ENCODE measurements at places on chromosomes 4 and X.

GRCh38 chr4:100926039-100926717, 408.4 kb upstream of the EMCN start:
- DNase-seq, result no peak

DNA sequence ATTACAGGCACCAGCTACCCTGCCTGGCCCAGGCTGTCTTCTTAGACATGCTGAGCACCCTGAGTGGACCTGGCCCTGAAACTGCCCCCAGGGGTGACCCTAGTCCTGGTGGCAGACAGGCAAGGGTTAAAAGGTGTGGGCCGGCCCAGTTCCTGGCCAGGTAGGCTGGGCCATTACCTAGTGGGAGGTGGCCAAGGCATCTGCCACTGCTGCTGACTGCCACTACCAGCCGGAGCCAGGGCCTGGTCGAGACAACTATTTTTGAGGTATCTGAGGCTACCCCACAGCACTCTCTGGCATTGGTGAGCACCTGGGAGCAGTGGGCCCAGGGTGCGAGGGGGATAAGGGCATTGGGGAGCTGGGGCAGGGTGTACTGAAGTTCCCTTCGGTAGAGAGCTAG, at the start of gene CCDC120:
CCDC120 (plus strand) TSS at position 206 of the 400 bp plus-strand sequence. CDS start 3,043 bp downstream, outside the sequence.
- DNase-seq, result peak; percentile 70

DNA sequence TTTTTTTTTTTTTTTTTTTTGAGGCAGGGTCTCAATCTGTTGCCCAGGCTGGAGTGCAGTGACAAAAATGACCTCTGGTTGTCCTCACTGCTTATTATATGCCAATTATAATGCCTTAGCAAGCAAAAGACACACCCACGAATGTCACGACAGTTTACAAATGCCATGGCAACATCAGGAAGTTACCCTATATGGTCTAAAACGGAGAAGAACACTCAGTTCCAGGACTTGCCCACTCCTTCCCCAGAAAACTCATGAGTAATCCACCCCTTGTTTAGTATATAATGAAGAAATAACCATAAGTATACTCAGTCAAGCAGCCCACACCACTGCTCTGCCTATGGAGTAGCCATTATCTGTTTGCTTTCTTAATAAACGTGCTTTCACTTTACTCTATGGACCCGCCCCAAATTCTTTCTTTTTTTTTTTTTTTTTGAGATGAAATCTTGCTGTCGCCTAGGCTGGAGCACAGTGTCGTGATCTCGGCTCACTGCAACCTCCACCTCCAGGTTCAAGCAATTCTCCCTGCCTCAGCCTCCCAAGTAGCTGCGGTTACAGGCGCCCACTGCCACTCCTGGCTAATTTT, 106.2 kb downstream of the SMIM20 start:
- no peak for DNase-seq

GRCh38 chrX:155094468-155095061, 23.3 kb downstream of the BRCC3 start:
- peak; percentile 71 for DNase-seq

DNA sequence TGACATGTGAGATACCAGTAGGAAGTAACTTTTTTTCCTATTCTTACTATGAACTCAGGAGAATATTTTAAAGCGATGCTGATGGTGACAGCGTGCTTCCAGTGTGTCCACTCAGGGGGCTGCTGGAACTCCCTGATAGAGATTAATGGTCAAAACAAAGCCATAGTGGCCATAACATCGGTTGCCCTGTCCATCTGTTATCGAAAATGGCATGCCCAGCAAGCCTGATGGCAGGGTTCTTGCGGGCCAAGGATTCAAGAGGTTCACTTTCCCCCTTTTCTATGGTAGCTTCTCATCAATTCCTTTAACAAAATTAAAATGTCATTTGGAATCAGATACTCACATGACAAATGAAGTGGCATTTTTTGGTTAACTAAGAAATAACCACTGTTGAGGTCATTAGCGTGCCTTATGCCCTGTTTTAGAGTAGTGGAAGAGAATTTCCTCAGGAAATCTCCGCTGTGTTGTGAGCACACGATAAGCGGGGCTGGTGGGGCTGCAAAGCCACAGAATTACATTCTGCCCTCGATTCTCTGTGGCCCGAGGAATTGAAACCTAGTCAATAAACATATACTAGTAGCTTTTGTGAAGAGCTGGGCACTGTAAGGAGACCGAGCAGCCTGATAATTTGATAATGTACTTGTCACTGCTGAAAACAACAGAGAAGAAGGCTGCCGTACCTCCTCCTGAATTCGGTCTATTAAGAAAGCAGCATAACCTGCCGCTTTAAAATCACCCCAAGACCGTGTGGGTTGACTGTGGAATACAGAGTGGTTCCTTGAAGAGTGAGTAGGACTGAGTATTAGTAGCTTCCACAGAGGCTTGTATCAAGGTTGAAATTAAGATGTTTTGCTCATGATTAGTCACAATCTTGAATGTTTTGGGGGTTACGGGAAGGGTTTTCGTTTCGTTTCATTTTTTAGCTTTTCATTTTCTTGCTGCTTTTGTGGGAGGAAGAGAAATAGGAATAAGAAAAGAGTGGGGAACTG, 46.7 kb downstream of the PTCHD1 start:
- DNase-seq, result no peak

GRCh38 chr4:8697826-8698225, 105.3 kb downstream of the CPZ start:
- no peak for DNase-seq

GRCh38 chr4:173698557-173699262, 168.7 kb upstream of the HAND2 start:
- no peak for DNase-seq

DNA sequence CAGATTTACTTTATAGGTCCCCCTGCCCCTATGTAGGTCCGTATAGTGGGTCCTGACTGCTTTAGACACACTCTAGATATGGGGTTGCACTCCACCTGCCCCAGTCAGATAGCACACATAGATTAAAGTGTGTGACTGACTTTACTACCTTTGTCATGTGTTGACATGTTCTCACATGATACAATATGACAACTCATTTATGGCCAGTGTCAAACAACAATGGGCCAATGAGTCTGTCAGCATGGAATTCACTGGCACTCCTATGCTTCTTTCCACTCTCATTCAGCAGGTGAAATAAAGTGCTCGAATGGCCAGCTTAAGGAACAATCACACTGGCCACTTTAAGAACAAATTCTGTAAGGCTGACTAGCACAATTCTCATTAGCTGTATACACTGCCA, 23.8 kb upstream of the FMR1NB start:
- no peak for DNase-seq

- no peak for DNase-seq
Measured at GRCh38 chr4:151246742-151247141, 30.2 kb upstream of the PRSS48 start.

DNA sequence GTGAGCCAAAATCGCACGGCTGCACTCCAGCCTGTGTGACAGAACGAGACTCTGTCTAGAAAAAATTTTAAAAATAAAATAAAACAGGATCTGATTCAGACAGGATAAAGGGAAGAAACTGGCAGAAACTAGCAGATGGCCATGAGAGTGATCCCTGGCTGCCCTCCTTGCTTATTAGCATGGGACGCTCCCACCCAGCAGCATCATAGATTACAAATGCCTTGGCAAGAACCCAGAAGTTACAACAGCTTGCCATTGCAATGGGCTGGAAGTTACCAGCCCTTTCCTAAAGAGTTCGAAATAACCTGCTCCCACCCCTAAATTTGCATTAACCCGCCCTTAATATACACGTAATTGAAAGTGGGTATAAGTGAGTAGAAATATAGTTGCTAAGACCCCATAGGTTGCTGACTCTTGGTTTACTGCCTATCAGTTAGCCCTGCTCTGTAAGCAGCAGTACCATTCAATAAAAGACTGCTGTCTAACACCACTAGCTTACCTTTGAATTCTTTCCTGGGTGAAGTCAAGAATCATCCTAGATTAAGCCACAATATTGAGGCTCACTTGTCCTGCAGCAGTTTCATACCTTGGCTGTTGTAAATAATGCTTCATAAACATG, 9.1 kb upstream of the XAGE2 start:
- DNase-seq, result no peak

DNA sequence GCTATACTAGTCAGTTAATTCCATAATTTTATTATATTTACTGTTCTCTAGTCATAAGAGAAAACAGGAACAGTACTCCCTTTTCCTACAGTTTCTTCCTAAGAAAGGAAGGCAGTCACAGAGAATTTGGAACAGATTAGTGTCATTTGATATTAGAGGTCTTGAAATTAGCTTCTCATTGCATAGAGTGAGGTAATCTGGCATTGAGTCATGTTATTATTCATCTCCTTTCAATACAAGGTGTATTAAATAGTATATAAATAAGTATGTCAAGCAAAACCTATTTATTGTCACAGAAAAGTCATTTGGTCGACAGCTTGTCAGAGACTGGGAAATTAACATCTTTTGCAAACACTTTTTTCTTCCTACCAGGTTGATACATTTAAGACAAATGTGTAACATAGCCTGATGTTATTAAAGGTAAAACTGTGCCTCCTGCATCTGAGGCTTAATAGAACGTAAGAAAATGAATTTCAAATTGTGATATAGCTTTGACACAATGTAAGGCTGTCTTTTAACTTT, 753.1 kb upstream of the FRG1 start:
- no peak for DNase-seq

DNA sequence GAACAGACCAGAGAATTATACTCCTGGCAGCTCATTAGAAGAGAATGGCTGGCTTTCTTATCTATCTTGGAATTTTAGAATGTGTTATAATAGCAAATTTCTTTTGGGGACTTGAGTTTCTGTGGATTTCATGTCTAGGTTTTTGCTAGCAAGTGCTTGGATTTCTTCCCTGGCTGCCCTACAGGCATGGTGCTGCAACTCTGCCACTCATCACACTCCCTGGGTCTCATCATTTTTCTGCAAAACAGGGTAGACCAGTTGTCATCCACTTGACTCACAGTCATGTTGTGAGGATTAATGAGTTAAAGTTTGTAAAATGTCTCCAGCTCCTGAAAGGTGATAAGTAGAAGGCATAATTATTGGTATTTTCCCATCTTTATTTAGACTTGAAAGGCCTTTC, 60.7 kb upstream of the LCORL start:
- no peak for DNase-seq

DNA sequence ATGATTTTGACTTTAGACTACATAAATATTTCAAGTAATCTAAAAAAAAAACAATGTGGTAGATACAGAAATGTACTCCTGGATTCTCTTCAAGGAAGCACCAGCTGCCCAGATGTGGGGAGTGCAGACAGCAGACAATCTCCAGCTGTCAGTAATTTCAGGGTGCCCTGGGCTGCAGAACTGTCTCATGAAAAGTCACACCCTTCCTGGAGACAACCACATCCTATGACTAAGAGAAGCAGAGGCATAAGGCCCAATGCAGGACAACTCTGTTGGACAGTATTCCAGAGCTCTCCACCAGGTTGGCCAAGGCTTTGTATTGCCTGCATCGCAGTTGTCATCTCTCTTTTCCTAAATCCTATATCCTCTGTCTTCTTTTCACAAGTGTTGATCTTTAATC, 34.4 kb upstream of the BLTP1 start:
- no peak for DNase-seq

DNA sequence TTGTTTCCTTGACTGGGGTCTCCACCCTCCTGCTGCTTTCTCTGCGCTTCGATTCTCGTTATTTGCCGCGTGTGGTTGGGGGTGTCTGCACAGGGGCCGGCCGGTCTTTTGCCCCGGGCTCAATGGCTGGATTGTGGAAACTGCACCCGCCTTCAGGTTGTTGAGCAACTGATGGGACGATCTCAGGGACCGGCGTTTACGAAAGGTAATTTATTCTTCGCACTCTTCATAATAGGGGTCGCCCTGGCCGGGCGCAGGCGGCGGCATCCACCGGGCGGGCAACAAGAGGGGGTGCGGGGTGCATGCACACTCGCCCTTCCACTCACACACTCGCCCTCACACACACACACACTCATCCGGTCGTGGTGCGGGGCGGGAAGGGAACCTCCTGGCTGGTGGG, 1.4 kb downstream of the ADGRL3 start:
- no peak for DNase-seq

DNA sequence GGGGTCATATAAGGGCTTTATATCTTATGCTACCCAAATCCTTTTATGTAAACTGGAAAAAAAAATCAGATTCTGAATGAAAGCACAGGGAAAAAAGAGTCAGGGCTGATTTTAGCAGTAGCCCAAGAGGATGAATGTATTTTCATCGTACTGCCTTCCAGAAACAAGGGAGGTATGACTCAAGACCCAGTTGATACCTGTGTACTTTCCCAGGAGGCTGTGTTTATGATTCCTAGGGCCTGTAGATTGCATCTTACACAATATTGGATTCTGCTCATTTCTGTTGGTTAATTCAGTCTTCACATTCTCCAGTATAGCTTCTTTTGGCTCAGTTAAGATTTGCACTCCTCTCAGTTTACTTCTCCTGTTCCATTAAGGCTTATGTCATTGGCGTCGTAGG, 127.9 kb upstream of the LIMCH1 start:
- no peak for DNase-seq

GRCh38 chrX:680062-680461, 49.5 kb downstream of the SHOX start:
- no peak for DNase-seq

- DNase-seq, result no peak
Measured at GRCh38 chr4:174324725-174325124, 41.0 kb downstream of the CEP44 start.

GRCh38 chr4:110087070-110087708, 111.2 kb downstream of the ELOVL6 start:
- peak; percentile 73 for DNase-seq

DNA sequence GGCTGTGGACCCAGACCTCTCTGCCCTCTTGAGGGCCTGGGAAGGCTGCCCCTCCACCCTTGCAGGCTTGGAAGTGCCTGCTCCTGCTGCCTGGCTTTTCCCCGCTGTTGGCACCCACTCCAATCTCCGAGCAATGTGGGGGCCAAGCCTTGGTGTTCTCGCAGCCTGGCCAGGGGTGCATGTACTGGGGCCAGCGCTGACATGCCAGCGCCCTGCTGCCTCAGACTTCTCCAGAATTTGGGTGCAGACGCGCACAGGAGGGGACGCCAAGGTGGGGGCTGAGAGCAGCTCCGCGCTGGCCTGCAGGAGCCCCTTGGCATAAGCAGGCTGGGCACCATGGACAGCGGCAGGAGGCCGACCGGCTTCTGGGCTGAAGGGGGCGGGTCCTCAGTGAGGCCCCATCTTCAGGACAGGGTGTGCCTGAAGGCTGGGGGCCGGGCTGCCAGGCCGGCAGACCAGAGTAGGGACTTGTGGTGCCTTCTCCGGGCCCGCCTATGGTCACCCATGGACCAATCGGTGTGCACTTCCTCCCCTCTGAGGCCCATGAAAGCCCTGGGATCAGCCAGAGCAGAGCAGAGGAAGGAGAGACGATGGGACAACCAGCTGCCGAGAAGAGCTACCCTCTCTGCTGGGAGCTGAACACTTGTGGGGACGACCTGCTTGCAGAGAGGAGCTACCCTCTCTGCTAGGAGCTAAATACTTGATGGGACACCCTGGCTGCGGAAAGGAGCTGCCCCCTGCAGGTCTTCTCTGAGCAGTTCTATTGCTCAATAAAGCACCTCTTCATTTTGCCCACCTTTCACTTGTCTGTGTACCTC, 118.3 kb downstream of the DNAAF6 start:
- peak; percentile 36 for DNase-seq

GRCh38 chr4:123661080-123661737, 264.6 kb downstream of the SPRY1 start:
- DNase-seq, result peak; percentile 70

All from HT-29 (cell line).